ENCODE measurements at places on chromosomes 1 and 21.

DNA sequence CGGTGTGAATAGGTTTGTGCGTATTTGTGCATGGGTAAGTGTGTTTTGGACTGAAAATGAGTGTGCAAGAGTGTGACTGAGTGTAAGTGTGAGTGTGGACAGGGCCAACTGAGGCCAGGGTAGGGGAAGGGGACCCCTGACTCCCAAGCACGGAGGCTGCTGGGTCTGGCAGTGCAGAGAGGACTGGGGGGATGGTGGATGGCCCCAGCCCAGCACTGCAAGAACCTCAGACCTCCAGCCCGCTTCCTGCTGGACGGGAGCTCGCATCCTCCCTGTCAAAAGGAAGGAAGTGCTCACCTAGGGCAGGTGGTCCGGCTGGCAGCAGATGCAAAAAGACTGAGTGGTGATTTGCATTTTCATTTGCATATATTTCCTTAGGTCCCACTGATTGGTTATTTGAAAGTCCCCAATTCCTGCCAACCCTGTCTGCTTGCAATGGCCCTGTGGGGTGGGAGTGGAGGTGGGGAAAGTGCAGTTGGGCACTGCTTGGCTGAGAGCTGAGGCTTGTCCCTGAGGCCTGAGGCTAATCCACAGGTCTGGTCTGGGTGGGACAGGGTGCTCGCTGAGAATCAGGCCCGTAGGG is 42.8 kb upstream of the CASZ1 start:
- DNase-seq = no peak

- DNase-seq = no peak
Measured at GRCh38 chr1:165645654-165646366, 14.8 kb downstream of the MGST3 start.

DNA sequence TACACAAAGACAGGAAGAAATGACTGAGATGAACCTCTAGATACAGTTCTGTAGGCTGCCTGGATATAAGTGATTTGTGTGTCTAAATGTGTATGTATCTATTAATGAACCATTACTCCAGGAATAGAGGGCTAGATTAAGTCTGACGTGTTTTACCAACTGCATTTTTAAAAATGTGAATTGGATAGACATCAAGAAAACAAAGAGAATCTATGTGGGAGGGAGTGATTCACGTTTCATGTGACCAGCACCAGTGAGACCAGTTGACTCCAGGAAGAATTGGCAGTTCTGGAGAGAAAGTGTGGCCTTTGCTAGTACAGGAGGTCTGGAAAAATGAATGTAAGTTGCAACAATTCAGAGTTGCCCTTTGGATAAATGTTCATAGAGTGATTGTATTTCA is 53.4 kb upstream of the RGS21 start:
- DNase-seq = no peak

GRCh38 chr21:45278156-45278911 is 9.4 kb downstream of the POFUT2 start:
- no peak for DNase-seq

GRCh38 chr1:116163533-116163932 is 52.3 kb downstream of the MAB21L3 start:
- DNase-seq = no peak

DNA sequence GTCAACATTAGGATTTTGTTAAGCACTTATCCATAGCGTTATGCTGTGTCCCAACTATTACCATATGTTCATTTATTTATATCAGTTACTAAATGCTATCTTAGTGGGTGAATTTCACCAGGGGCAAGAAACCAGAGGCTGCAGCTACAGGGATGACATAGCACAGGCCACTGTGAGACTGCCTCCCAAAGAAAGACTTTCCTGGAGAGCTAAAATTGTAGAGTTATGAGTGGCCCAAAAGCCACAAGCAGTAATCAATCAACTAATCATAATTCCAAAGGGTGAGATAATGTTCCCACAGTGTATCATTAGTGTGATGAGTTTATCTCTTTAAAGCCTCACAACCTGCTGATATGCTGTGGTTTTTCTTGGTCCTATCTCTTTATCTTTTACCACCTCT is 3.8 kb upstream of the TGFB2 start:
- no peak for DNase-seq

GRCh38 chr1:172512591-172512990 is 20.4 kb upstream of the SUCO start:
- no peak for DNase-seq

GRCh38 chr1:66012106-66012784 is 219.6 kb downstream of the PDE4B start:
- DNase-seq = no peak

DNA sequence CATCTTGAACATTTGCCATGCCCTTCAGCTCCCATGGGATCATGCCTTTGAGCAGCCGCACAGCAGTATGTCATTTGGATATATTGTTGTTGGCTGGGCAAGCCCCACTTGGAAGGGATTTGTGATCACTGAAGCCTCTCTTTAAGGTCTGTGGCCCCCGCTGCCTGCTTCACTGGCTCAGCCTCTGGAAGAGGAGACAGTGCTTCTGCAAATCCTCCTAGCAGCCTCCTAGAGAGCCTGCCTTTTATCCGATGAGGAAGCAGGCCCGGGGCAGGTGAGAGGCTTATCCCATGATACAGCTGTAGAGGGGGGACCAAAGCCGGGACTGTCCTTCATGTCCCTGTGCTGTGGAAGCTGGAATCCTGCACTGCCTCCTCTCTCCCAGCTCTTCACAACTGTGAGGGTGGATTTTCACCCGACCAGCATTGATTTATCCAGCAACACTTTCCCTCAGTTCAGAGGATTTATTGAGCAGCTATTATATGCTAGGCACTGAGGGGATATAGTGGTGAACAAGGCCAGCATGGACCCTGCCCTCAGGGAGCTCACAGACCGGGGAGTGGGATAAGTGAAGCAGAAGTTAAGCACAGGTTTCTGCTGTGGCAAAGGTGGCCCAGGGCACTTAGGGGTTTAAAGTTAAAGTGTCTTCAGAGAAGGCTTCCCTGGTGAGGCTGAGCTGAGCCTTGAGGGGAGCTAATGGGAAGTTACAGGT is 3.9 kb downstream of the TMEM61 start:
- no peak for DNase-seq

GRCh38 chr1:212179394-212180076 is 105.7 kb upstream of the PPP2R5A start:
- DNase-seq = no peak

- DNase-seq = no peak
Measured at GRCh38 chr1:209505044-209505443, 78.5 kb upstream of the CAMK1G start.

- peak; percentile 55 for DNase-seq
Measured at GRCh38 chr1:211259638-211260126, 516 bp downstream of the RCOR3 start.

GRCh38 chr1:223755992-223756775 is 43.8 kb downstream of the CAPN2 start:
- no peak for DNase-seq

- DNase-seq = no peak
Measured at GRCh38 chr1:20703124-20703756, 14.6 kb downstream of the KIF17 start.

All from activated CD4-positive, alpha-beta T cell treated with anti-CD3 and anti-CD28 coated beads for 4 hours (primary cell).